ENCODE measurements at places on chromosomes 12 and 14.
A peak's percentile ranks its signal among the peaks of the same experiment; 100 is the strongest.

GRCh38 chr14:74492776-74493342 is at the start of gene NPC2:
Gene NPC2 (minus strand): TSS chr14:74493305. CDS start chr14:74493274, 31 bp downstream.
- DNase-seq, result no peak

GRCh38 chr14:36105401-36105800 is 71.1 kb downstream of the PTCSC3 start:
- DNase-seq, result no peak

GRCh38 chr14:58740379-58740935 is 102.7 kb downstream of the DACT1 start:
- DNase-seq, result no peak

DNA sequence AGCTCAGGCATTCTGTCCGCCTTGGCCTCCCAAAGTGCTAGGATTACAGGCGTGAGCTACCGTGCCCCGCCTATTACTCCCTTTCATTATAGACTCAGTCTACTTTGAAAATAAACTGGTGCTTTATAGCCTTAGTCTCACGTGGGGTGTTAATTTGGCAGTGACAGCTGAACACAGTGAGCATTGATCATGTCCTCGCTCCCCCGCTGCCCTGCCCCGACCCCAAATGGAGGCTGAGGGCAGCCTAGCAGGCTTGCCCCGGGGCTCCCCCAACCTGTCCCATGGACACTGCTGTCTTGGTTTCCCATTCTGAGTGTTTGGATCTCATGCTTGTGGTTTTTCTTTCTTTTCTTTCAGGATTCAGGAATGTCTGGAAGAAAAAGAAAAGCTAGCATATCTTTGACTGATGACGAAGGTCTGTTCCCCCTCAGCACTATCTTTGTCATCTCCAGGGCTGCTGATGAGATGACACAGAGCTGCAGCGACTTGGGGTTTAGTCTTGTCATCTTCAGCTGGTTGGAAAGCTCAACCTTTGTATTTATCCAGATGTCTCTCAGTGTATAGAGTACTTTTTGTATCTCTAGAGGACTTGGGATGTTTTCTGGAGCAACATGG is 42.2 kb downstream of the EP400 start:
- no peak for DNase-seq

DNA sequence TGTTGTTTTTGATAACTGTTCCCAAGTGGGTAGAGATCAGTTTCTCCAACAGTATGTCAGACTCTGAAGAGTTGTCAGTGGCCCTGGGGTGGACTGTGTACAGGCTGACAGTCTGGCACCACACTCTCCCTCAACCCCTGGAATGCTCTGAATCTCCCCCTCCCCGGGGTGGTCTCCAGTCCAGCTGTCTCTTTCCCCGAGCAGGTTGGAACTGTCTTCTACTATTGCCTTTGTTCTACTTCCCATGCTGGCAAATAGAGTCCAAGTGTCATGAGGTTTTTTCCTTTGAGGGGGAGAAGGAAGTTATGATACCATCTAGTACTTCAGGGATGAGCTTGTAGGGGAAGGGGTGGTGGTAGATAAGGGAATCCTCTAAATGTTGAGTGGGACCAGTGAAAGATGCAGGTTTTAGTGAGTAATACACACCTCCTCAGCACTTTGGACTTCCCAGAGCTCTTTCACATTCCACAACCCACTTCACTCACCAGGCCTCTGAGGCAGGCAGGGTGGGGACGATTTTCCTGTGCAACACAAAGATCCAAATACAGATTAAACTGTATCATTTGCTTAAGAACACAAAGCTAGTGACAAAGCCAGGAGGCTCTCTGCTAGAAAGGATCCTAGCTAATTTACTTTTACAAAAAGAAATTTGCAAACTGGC is 170.7 kb upstream of the GZMB start:
- DNase-seq, result no peak

- no peak for DNase-seq
Measured at GRCh38 chr14:78834766-78835451, 664.7 kb downstream of the NRXN3 start.

- DNase-seq, result no peak
Measured at GRCh38 chr12:116492703-116493324, 66.4 kb upstream of the MAP1LC3B2 start.

GRCh38 chr12:2634471-2634870 is 160.3 kb upstream of the FKBP4 start:
- no peak for DNase-seq

DNA sequence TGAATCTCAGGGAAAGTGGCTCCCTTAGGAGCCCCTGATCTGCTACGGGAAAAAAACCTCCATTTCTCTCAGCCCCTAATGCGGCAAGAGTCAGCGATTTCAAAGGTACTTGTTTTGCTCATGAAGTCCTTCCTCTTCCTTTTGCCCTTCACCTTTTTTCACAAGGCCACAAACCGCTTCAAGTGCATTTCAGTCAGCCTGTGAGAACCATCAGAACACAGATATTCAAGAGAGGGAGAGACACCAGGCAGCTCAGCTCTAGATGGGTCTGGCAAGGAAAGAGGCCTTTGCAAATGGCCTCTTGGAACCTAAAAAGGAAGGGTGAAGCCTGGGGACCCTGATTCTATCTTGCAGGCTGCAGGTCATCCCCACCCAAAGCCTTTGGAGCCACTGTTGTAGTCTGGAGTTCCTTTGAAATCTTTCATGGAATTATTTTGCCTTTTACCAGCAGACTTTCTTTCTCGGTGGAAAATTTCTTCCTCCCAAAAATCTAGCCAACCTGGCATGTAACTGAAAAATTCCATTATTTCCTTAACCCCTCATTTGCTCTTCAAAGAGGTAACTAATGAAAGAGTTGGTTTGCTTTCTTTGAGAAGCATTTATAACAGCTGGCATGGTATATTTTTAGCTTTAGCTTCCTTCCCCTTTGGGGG is 145.0 kb downstream of the SAMD4A start:
- DNase-seq, result no peak

DNA sequence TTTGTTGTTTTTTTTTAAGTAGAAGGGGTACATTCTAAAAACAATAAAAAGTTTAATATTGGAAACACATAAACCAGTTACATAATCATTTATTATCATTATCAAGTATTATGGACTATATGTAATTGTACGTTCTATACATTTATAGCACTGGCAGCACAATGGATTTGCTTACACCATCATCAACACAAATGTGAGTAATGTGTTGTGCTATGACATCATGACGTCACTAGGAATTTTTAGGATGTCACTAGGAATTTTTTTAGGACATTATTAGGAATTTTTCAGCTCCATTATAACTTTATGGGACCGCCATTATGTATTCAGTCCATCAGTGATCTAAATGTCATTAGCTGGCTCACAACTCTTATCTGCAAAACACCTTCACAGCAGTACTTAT is 126.8 kb upstream of the SYT10 start:
- DNase-seq, result no peak

- no peak for DNase-seq
Measured at GRCh38 chr12:123024819-123025391, 44.4 kb downstream of the ARL6IP4 start.

GRCh38 chr14:68824517-68825347 is 31.9 kb upstream of the ZFP36L1 start:
- no peak for DNase-seq

DNA sequence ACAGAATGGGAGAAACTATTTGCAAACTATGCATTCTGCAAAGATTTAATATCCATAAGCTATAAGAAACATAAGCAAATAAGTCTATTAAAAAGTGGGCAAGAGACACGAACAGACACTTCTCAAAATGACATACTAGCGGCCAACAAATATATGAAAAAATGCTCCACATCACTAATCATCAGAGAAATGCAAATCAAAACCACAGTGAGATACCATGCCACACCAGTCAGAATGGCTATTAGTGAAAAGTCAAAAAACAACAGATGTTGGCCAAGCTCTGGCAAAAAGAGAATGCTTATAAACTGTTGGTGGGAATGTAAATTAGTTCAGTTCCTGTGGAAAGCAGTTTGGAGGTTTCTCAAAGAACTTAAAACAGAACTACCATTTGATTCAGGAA is 121.3 kb downstream of the KCNMB4 start:
- DNase-seq, result no peak

GRCh38 chr12:79223761-79224160 is 359.2 kb downstream of the SYT1 start:
- no peak for DNase-seq

DNA sequence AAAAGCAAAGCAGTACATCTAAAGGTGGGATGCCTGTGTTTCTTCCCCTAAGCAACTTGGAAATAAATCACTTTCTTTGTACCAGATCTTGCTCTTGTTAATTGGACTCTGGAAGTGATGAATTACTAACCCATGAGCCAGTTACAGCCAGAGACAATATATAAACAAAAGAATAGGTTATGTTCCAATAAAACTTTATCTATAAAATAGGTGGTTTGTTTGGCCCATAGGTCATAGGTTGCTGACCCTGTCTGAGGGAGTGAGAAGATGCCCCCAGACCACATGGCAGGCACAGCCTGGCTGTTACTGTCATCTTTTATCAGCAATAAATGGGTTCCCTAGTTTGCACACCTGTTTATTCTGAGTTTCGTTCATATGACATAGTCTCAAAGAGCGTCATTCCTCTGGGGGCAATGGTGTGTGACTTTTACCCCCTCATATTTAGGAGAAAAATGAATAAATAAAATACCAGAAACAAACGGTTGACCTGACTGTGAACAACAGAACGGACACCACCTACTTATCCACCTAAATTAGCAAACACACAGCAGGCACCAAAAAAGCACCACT is 10.7 kb downstream of the LGMN start:
- no peak for DNase-seq

DNA sequence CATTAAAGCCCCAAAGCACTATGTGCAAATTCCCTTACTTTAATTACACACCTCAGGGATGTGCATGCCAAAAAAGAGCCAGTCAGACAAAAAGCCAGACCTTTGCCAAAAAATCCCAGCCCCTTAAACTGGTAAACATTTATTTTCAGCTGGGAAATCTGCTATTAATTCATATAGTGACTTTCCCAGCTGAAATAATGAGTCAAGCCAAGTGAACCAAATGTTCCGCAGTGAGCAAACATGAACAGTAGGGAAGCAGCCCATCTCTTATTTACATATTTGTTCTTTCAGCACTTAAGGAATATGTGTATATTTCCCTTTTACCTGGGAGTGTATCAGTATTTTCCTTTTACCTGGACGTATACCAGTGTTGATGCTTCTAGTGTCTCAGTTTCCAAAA is 44.0 kb upstream of the OTX2 start:
- no peak for DNase-seq

DNA sequence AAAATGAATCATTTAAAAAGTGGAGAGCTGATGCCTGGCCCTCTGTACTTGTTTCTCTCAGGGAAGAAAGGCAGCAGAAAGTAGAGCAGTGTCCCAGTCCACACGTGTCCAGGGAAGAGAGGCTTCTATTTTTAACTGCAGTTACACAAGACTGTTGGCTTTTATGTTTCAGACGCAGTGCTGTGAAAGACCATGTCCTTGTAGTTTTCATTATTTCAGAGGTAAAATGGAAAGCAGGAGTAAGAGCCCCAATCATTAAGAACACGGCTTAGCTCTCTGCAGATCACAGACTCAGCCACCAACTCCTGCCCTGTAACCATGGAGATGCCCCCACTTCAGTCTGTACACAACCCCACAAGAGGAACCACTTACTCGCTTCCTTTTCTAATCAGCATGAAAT is 336.3 kb downstream of the DAD1 start:
- no peak for DNase-seq

GRCh38 chr12:4277857-4278256 is 4.3 kb downstream of the CCND2 start:
- no peak for DNase-seq

- no peak for DNase-seq
Measured at GRCh38 chr12:52260361-52261207, 13.9 kb upstream of the KRT86 start.

- no peak for DNase-seq
Measured at GRCh38 chr14:31932675-31933074, 144.4 kb upstream of the ARHGAP5 start.

- no peak for DNase-seq
Measured at GRCh38 chr12:119578112-119578511, 15.5 kb upstream of the TMEM233 start.

DNA sequence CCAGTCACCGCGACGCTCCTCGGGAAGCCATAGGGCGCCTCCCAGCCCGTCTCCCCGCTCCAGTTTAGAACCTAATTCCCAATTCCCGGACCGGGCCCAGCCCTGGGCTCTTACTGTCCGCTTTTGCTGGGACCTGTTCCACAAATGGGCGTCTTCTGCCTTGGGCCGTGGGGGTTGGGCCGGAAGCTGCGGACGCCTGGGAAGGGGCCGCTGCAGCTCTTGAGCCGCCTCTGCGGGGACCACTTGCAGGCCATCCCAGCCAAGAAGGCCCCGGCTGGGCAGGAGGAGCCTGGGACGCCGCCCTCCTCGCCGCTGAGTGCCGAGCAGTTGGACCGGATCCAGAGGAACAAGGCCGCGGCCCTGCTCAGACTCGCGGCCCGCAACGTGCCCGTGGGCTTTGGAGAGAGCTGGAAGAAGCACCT is 797 bp downstream of the UNG start:
- no peak for DNase-seq

- DNase-seq, result no peak
Measured at GRCh38 chr14:103137689-103138300, 14.5 kb downstream of the TNFAIP2 start.

GRCh38 chr12:64893961-64894360 is 69.5 kb downstream of the TBC1D30 start:
- no peak for DNase-seq

DNA sequence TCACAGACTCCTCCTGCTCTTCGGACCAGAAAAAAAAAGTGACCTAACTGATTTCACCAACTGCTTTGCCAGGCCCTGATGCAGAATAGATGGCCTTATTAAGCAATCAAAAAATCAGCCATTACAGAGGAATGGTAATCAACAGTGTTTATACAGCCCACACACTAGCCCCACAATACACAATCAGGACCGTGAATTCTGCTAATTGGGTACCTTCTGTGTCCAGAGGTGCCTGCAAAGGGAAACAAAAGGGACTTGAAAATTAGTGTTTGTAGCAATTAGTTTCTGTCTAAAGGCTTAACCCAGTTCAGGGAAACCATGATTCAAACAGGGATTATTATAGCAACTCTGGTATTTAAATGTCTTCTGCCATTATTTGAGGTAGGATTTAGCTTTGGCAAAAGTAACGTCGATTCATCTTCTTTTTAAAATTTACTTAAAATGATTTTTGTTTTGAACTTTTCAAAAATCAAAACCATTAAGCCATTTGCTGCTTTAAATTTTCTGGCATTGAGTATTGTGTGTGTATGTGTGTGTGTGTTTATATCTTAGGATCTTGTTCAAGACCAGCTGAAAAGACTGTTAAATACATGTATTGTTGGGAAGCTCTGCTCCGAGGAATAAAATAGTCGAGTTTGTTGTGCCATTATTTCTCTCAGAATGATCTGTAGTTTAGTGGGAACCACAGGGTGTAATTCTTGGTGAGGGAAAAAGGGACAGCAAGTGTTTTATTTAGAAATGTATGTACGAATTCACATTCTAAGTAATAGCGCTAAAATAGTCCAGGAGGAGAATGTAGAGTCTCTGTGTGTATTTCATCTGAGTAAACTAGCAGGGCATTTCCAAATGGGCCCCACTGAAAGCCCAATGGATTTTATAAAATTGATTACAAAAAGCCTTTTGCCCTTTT is 156.1 kb downstream of the PTCSC3 start:
- no peak for DNase-seq

- DNase-seq, result no peak
Measured at GRCh38 chr14:98962118-98962517, 309.9 kb downstream of the BCL11B start.

GRCh38 chr14:73825551-73826188 is 26.0 kb upstream of the PTGR2 start:
- DNase-seq, result peak; percentile 54

- DNase-seq, result peak; percentile 8
Measured at GRCh38 chr14:61281186-61281947, at the start of gene TMEM30B. Gene TMEM30B (minus strand): TSS chr14:61281338. CDS start chr14:61281147, 191 bp downstream.

All from stimulated activated CD4-positive, alpha-beta T cell treated with anti-CD3 and anti-CD28 coated beads, Interleukin-15, amount 100 ng/mL, for 1 hour (primary cell).